HTR-8/SVneo (cell line): ENCODE measurements at places on chromosomes 2 and 18.

GRCh38 chr2:68932402-68932801 lies 20.3 kb downstream of the GKN2 start:
- DNase-seq = no peak

GRCh38 chr2:137770166-137770565 lies 194.1 kb upstream of the HNMT start:
- no peak for DNase-seq

DNA sequence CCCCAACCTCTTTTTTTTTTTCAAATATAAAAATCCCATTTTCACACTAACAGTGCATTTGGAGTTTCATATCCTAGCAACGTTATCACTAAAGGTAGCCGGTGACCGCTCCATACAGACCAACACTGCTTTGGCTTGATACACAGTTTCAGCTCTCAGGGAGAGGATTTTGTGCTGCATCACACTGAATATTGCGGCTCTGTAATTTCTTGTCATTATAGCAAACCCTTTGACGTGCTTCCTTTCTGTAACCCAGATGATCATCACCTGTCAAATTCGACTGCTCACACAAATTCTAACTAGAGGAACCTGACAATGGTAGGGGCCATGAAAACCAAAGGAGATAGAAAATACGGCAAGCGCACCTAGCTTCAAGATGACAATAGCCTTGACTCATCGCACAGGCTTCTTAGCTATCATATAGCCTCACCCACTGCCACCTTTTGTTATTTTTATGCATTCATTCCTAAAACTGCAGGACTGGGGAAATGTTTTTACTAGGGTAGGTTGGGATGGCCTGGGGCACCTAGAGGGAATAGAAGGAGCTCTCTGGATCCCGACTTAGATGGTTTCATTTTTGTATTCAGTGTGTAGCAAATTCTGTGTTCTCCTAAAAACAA lies 582.9 kb upstream of the PIK3C3 start:
- no peak for DNase-seq

DNA sequence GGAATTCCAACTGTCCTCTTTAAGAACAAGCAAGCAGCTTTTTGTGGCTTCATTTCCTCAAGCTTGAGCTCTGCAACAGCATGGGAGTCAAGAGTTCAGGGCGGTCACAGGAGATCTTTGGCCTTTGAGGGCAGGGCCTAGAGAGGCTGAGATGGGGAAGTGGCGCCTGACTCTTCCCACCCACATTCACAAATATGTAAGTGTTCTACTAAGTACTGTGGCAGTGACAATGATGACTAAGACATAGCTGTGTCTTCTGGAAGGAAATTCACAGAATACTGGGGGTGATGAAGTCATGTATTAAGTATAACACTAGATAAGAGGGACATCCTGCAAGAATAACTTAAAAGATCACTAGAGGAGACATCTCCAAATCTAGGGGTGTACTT lies 15.0 kb downstream of the RND3 start:
- DNase-seq = no peak

DNA sequence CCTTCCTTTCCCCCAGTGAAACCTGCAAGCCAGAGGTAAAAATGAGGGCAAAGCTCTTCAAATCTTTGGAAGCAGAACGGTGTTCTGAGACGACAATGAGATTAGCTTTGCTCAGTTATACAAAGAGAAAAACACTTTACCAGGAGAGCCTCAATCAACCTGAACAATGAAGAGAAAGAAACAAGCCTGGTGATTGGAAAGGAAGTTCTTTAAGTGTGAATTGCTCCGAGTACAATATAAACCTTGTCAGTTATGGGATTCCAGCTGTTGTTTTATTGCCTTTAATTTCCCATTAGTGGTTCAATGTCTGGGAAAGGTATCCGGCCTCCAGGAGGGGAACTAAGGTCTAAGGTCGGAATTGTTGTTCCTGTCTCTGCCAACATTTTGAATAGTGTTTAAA lies 901.6 kb downstream of the EPHA4 start:
- no peak for DNase-seq

GRCh38 chr18:79872527-79873444 lies 75.0 kb downstream of the KCNG2 start:
- DNase-seq = no peak

- no peak for DNase-seq
Observed at GRCh38 chr2:30287190-30287840, 56.0 kb downstream of the LBH start.

DNA sequence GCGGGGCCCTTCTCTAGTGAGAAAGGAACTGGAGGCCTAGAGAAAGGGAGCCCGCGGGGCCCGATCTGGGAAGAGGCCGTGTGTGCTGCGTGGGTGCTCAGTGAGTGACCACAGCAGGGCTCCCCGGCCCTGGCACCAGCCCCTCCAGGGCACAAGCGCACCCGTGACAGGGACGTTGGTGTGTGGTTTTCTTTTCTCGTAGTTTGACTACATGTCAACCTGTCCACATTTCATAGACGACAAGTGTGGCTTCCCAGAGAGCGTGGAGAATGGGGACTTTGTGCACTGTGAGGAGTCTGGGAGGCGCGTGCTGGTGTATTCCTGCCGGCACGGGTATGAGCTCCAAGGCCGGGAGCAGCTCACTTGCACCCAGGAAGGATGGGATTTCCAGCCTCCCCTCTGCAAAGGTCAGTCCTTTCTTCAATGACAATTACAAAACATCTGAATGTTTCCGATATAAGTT lies 83.1 kb downstream of the TPO start:
- no peak for DNase-seq

DNA sequence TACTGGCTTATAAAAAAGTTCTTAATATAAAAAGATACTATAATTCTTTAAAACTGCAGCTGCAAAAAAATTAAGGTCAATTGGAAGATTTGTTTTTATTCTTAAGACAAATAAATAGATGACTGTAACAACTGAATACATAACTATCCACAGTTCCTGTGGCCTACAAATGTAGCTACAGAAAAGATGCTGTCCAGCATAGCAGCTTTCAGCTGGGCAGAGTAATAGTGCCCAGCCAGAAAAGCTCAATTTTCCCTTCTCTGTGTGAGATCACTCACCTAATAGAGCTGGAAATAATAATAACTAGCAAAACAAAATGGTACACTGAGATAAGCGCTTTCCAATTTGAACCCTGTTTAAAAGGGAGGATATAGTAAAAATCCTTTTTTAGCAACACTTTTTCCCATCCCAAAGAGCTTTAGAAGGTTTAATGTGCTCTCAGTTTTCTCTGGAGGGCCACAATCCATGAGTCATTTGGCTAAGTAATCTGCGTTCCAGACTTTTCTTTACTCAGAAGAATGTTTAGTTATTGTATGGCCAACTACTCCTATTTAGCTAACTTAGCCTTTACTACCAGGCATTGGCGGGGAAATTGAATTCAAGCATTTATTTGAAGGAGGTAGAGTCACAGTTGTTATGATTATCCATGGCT lies 158.1 kb upstream of the SLC39A10 start:
- DNase-seq = no peak

DNA sequence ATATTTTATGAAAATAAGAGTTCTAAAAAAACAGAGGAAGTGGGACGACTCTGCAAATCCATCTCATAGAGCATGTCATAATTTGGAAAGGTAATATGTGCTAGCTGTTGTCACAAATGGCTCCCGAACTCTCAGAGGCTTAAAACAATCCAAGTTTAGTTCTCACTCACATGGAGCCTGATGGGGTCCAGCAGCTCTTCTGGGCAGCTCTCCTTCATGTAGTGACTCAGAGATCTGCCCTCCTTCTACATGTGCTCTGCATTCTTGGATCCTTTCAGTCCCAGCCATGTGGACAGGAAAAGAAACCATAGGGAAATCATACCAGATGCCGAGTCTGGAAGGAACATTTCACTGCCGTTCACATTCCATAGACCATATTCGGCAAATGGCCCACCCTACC lies 180.1 kb upstream of the APCDD1 start:
- DNase-seq = no peak

DNA sequence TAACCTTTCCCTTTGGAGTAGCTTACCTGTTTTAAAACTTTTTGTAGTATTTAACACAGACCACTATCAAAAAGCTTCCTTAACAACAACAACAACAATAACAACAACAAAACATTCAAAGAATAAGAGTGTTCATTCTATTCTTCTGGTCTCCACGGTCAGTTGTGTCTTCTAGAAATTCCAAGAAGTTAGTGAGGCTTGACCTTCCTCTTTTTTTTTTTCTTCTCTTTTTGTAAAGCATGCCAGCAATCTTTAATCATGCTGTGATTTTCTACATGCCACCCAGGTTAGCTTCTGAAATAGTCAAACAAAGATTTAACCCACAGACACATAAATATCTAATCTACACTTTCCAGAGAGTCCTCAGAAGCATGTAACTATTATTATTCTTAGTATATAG lies 28.4 kb upstream of the KLHL14 start:
- DNase-seq = no peak
